ENCODE measurements at places on chromosomes 5 and 9. TPM values are rescaled to one million over a fixed set of nuclear protein-coding genes. Genes with fewer than 3 reads are reported as not detected.

DNA sequence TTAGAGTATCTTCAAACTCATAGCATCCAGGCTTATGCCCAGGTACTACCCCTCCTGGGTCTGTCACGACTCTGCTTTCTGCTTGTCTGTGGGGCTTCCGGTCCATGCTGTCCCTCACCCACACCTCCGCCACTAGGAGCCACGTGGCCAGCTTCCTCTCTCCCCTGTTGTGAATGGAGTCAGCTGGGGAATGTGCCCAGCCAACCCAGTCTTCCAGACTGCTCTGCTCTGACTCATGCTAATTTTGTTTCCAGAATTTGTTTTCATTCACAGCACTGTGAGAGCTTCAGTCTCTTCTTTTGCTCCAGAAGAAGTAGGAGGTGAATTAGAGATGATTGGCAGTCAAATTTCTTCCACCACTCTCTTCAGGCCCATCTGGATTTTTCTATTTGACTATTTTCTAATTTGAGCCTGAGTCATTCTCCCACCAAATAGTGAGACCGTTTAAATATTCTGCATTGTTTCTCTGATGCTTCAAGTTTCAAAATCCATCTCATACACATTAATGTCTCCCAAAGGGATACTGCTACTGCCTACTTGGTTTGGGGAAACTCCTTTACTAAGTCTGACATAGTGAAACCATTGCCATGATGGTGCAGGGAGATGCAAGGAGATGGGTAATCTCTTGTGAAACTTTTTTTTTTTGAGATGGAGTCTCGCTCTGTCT lies 424.1 kb upstream of the KIF2A start:
- DNase-seq = no peak

Gene KLHL3
- total RNA-seq = 7.5 TPM

Gene KDM3B
- total RNA-seq = 97.7 TPM

DNA sequence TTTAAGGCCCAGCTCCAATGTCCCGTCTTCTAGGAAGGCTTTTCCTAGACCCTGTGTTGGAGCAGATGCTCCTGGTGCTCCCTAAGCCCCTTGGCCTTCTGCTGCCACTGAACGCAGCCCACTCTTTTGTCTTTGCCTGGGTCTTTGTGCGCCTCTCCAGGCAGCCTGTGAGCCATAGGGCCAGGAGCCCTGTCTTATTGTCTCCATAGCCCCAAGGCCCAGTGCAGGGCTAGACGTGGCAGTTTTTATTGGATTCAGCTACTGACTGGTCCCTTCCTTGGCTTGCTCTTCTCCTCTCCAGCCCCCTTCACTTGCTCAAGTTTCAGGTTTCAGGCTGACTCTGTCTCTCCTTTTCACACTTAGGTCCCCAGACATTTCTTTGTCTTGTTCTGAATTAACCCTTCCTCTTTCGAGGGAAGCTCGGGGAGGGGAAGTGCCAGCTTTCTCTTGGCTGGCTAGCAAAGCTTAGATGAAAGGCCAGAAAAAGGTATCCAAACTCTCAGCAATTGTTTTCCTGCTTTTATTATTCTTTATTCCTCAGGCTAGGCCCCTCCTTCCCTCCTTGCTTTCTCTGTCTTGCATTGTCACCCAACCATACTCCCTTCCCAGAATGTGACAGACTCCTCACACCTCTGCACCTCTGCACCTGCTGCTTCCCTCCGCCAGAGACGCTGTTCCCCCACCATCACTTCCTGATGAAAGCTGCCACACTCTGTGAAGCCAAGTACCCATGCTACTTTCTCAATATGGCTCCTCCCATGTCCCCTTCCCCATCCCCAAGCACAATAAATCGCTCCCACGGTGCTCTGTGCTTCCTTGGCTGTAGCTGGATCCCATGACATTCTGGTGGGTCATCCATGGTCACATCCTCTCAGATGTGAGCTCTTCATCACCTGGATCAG lies 101.6 kb upstream of the CPEB4 start:
- DNase-seq = no peak

GRCh38 chr5:134503937-134504437 lies 21.5 kb upstream of the JADE2 start:
- DNase-seq = no peak

DNA sequence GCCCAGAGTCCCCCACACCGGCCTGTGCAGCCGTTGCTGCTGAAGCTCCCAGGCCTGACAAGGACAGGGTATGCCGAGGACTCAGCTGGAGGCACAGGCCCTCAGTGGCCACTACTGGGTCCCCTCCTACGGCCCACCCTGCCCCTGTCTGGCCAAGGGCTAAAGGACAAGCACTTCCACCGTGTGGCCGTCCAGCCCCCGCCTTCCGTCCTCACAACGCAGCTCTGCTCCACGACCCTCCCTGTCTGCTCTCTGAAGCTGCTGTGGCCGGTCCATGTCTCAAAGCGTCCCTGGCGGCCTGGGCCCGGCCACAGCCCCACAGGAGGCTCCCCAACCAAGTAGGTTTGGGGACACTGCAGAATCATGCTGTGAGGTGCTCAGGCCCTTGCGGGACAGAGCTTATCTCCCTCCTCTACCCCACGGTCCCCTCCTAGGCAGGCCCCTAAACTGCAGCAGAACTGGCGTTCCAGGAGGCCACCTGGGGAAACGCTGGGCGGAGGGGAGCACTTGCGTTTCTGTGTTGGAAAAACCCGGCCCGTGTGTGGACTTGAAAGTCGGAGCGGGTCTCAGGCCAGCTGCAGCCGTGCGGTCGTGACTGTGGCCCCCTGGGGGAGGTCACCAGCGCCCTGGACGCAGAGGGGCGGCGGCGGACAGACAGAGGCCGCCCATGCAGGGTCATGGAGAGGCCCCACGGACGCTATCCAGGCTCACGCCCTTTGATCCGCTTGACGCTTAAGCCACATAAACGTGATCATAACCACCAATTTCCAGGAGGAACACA lies 45.6 kb downstream of the NKD2 start:
- no peak for DNase-seq

GRCh38 chr9:81622471-81623255 lies 66.7 kb downstream of the TLE1 start:
- DNase-seq = no peak

Gene NUTM2G
- total RNA-seq = not detected

Measured in type B pancreatic cell (in vitro differentiated cells).